ENCODE measurements at places on chromosomes 6 and 20. TPM values are rescaled to one million over a fixed set of nuclear protein-coding genes. Genes with fewer than 3 reads are reported as not detected.
A peak's percentile ranks its signal among the peaks of the same experiment; 100 is the strongest.

Gene SOD2
- total RNA-seq: 64.8 TPM

Gene SMIM26
- 90.8 TPM for total RNA-seq

GRCh38 chr6:155440398-155441111 lies 15.1 kb downstream of the NOX3 start:
- DNase-seq: no peak

GRCh38 chr6:3592371-3592941 lies 135.6 kb upstream of the SLC22A23 start:
- DNase-seq: peak; percentile 48

DNA sequence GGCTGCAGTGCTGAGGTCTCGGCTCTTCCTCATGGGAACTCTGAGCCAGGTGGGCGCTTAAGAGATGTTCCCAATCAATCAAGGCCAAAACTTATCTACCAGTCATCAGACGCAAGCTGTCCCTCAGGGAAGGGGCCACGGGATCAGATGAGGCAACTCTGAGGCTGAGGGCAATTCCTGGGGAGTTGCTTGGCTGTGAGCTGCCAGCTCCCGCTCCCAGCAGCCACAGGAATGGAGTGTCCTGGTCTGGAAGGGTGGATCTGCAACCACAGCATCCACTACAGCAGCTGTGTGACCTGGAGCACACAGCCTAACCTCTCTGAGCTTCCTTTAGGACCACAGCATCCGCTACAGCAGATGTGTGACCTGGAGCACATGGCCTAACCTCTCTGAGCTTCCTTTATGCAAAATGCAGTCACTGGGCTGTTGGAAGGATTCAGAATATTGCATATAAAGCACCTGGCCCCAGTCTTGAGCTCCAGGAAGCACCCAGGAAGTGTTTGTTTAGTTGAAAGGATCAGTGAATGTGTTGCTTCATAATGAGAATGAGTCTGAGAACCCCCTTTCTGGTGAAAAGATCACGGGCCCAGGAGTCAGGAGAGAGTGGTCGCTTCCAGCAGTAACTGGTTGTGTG lies 60.9 kb downstream of the TFAP2C start:
- DNase-seq: no peak
